Stimulated activated CD4-positive, alpha-beta T cell treated with anti-CD3 and anti-CD28 coated beads, Interleukin-2, amount 100 ng/mL, for 48 hours (primary cell): ENCODE measurements at places on chromosomes 7 and 10.

DNA sequence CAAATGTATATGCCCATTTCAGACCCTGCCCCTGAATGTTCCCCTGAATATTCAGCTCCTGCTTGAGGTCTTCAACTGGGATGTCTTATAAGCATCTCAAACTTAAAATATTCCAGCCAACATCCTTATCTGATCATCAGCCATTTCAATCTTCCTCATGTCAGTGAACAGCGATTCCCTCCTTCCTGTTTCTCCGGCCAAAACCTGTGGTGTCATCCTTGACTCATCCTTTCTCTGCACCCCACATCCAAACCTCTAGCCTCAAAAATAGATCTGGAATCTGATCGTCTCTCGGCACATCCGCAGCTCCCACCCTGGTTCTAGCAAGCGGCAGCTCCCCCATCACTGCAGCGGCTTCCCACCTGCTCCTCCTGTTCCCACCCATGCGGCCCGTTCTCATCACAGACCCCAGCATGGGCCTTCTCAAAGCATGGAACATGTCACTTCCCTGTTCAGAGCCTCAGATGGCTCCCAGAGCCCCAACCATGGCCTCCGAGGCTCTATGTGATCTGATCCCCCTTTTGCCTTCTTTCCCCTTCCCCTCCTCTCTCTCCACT, 165.7 kb downstream of the HECW1 start:
- no peak for DNase-seq

- no peak for DNase-seq
Measured at GRCh38 chr7:30312178-30312577, 27.8 kb downstream of the ZNRF2 start.

- no peak for DNase-seq
Measured at GRCh38 chr10:1373287-1373686, 317.1 kb downstream of the WDR37 start.

DNA sequence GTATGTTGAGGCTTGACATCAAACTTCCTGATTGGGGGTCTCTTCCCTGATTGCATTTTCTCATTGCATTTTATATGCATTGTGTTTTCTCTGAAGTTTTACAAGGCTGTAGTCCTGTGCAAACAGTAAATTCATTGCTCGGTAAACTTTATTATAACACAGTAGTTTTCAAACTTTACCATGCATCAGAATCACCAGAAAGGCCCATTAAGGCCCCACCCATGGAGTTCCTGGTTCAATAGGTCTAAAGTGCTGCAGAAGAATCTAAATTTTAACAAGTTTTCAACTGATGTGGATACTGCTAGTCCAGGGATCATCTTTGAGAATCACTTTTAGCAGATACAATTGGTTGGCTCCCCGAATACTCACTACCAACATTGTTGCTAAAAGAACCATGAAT, 634.7 kb upstream of the LRRTM3 start:
- DNase-seq, result no peak

DNA sequence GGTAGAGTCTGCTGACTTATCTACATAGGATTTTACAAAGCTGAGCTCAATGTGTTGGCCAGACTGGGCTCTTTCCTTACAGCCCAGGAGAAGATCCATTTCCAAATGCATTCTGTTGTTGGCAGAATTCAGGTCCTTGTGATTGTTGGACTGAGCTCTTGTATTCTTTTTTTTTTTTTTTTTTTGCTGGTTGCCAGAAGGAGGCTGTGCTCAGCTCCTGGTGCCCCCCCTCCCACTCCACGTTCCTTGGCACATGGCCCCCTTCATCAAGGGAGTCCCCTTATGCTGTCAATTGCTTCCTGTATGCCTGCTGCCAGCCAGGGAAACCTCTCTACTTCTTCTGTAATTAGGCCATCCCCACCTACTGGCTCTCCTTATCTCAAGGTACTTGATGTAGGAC, 518.1 kb upstream of the AKR1E2 start:
- DNase-seq, result no peak

GRCh38 chr10:90288391-90288933, 569.4 kb downstream of the HTR7 start:
- no peak for DNase-seq

- DNase-seq, result no peak
Measured at GRCh38 chr10:97096261-97097083, 89.3 kb downstream of the SLIT1 start.

GRCh38 chr7:85103962-85104361, 82.9 kb downstream of the SEMA3D start:
- no peak for DNase-seq

GRCh38 chr10:34078017-34078744, 736.9 kb downstream of the PARD3 start:
- DNase-seq, result no peak

DNA sequence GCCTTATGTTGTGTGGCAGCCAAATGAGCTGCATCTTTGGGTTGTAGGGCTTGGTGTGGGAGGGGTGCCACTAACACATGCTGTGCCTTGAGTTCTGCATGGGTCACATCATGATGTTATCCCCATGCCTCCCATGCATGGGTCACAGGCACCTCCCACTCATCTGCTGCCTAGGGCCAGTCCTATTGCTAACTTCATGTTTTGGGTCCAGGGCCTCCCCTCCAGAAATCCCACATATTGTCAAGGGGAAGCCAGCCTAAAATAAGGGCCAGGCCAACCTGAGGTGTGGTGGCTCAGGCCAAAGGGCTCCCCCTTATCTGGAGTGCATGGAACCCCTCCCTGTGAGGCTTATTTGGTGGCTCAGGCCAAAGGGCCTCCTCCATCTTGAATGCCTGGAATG, 299.0 kb downstream of the RPS24 start:
- no peak for DNase-seq

DNA sequence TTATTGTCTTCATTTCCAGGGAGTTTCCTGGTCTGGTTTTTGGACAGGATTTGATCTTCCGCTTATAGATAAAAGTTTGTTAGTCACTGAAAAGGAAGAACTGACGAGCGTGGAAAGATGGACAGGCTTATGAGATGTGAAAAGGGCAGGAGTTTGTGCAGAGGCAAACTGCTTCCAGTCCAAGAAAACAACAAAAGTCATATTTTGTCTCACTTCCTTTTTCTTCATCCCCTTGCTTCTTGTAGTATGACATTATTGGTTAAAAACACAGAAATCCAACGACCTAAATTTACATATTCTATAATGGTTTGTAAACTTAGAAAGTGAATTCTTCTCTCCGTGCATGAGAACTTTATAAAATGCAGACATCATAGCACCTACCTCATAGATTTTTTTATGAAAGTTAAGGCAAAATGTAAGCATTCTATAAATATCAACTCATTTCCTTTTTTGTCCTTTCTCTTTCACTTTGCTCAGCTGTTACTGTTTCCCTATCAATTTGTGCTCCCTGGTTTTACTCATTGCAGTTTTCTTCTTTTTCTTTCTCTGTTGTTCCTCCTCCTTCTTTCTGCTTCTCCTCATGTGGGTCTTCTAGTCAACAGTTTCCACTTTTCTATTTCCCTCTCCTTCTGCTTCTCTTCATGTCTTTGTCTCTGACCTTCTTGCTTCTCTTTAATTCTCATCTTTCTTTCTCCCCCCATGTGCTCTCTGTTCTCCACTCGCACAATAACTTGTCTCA, 370.2 kb downstream of the ARL4A start:
- no peak for DNase-seq

GRCh38 chr7:105304040-105304895, 84.5 kb downstream of the SRPK2 start:
- DNase-seq, result no peak

DNA sequence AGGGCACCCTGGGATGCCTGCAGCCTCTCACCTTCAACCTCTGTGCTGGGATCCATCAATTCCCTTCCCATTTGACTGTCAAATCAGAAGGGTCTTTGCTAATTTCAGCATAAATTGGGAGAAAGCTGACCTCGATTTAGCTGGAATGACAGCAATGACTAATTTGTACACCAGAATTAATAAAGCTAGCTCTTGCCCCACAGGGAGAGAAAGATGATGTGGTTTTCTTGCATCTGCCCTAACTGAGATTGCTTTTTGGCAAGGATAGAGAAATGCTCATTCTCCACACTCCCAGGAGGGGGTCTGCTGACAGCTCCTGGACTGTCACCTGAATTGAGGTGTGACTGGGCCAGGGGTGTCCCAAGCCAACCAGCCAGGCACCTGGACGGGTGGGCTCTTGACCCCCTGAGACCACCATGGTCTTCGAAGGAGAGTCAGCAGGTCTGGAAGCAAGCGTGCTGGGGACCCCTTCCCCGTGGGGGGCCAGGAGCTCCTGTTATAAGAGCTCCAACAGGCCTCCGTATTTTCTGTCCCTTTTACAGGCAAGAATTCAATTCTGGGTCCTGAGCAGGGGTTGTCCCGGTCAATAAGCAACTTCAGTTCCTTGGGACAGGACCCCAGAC, 42.1 kb downstream of the RBM17 start:
- DNase-seq, result no peak
